PC-3 (cell line): ENCODE measurements at places on chromosomes 6 and 20. TPM values are rescaled to one million over a fixed set of nuclear protein-coding genes. Genes with fewer than 3 reads are reported as not detected.

The SMPDL3A gene
- total RNA-seq, result 2.7 and 4.6 TPM in 2 replicates

DNA sequence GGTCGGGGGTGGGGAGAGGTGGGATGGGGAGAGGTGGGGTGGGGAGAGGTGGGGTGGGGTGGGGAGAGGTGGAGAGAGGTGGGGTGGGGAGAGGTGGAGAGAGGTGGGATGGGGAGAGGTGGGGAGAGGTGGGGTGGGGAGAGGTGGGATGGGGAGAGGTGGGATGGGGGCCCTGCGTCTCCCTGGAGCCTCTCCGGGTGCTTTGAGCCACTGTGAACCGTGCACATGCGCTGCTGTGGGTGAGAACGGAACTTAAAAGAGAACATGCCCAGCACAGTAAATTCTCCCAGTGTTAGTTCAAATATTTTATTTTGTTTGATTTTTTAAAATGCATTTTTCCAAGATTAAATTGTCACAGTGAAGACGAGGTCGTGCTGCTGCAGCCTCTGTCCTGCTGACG is 16.7 kb downstream of the SS18L1 start:
- DNase-seq, result no peak

The MYT1 gene
- total RNA-seq, result 0.22 and 0.29 TPM in 2 replicates

- DNase-seq, result no peak
Observed at GRCh38 chr6:80005406-80005805, 957 bp downstream of the TTK start.

- DNase-seq, result no peak
Observed at GRCh38 chr20:49203746-49204145, 15.5 kb upstream of the DDX27 start.

- DNase-seq, result no peak
Observed at GRCh38 chr6:14883921-14884320, 361.9 kb upstream of the JARID2 start.
